ENCODE measurements at places on chromosomes 2 and 18. TPM values are rescaled to one million over a fixed set of nuclear protein-coding genes. Genes with fewer than 3 reads are reported as not detected.

GRCh38 chr2:229920011-229920641 is 1.7 kb downstream of the TRIP12 start:
- H3K27me3 ChIP-seq = no peaks in the 10 kb centered on the region
- peaks cover 20% of the 10 kb centered on the region for H3K36me3 ChIP-seq
- H3K27ac ChIP-seq = peak overlapping the region; percentile 96
- peak; percentile 48 for DNase-seq
- peak overlapping the region; percentile 90 for H3K4me3 ChIP-seq
- peaks cover 45% of the 10 kb centered on the region for H3K4me1 ChIP-seq

DNA sequence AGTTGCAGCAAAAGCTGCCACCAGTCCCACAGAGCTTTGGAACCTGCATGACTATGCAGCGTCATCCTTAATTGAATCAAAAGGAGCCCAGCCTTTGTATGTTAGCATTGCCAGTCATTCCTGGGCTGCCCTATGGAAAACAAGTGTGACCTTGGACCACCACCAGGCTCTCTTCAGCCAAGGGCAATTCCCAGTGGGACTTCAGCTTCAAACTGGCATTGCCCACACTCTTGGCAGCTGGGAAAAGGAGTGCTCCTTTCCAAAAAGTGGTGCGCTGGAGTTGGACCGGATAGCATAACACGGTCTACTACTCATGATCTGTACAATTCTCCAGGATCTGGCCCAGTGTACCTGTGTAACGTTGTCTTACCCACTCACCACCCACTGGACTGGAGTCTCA is 259.5 kb downstream of the MREG start:
- H3K27me3 ChIP-seq = peaks cover 2% of the 10 kb centered on the region
- H3K27ac ChIP-seq = no peak overlapping the region
- H3K36me3 ChIP-seq = no peaks in the 10 kb centered on the region
- H3K4me3 ChIP-seq = no peak overlapping the region
- no peak for DNase-seq
- H3K4me1 ChIP-seq = peaks cover 31% of the 10 kb centered on the region

DNA sequence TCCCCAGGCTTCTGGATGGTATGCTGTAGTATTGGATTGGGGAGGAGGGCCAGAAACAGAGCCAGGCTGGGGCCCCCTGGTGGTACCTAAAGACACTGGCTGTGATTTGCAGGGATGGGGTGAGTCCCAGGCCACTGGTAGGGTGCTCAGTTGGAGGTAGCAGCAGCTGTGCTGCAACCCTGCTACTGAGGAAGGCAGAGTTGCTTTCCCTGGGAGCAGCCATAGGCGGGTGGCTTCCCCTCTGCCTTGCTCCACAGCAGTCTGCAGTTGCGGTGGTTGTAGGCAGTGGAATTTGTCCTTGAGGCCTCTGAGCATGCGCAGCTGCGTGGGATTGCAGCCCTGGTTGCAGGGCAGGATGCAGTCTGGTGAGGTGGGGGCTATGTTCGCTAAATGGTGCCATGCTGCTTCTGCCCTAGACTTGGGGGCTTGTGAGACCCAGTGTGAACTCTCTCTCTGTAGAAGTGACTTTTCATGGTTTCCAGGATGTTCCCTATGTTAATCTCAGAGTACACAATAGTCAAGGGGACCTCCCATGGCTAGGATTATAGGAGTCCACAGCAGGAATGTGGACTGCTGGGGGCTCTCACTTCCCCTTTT is 443.5 kb downstream of the XIRP2 start:
- H3K27ac ChIP-seq = no peak overlapping the region
- H3K27me3 ChIP-seq = peaks cover 3% of the 10 kb centered on the region
- DNase-seq = peak; percentile 6
- no peaks in the 10 kb centered on the region for H3K36me3 ChIP-seq

GRCh38 chr2:16615687-16616615 is 49.7 kb downstream of the CYRIA start:
- H3K36me3 ChIP-seq = no peaks in the 10 kb centered on the region
- DNase-seq = no peak
- peaks cover 20% of the 10 kb centered on the region for H3K27me3 ChIP-seq
- no peaks in the 10 kb centered on the region for H3K4me1 ChIP-seq
- no peak overlapping the region for H3K4me3 ChIP-seq
- H3K27ac ChIP-seq = no peak overlapping the region

- no peak overlapping the region for H3K4me3 ChIP-seq
- no peaks in the 10 kb centered on the region for H3K4me1 ChIP-seq
- no peak overlapping the region for H3K27ac ChIP-seq
- H3K27me3 ChIP-seq = peaks cover 14% of the 10 kb centered on the region
- DNase-seq = peak; percentile 55
These were observed 12.7 kb upstream of the FHOD3 start for GRCh38 chr18:36284671-36285295.

- H3K27ac ChIP-seq = no peak overlapping the region
- H3K36me3 ChIP-seq = no peaks in the 10 kb centered on the region
- H3K4me3 ChIP-seq = no peak overlapping the region
- DNase-seq = no peak
- peaks cover 6% of the 10 kb centered on the region for H3K27me3 ChIP-seq
These were observed 201.3 kb upstream of the APCDD1 start for GRCh38 chr18:10252952-10253705.

GRCh38 chr2:54657664-54658083 is 65.8 kb upstream of the EML6 start:
- H3K27me3 ChIP-seq = no peaks in the 10 kb centered on the region
- no peak overlapping the region for H3K4me3 ChIP-seq
- peaks cover 18% of the 10 kb centered on the region for H3K4me1 ChIP-seq
- peak; percentile 58 for DNase-seq
- peaks cover 39% of the 10 kb centered on the region for H3K36me3 ChIP-seq
- H3K27ac ChIP-seq = peak overlapping the region; percentile 60

DNA sequence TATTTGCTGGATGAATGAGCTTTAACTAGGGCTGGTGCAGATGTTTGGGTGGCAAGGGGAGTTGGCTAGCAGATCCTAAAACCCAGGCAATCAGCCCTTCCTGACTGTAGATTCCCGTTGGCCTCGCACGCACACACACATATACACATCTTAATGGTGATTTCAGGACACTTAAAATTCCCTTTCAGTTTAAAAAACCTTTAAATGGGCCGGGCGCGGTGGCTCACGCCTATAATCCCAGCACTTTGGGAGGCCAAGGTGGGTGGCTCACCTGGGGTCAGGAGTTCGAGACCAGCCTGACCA is 19.5 kb upstream of the MTCL1 start:
- no peak overlapping the region for H3K27ac ChIP-seq
- H3K4me3 ChIP-seq = no peak overlapping the region
- no peaks in the 10 kb centered on the region for H3K27me3 ChIP-seq

GRCh38 chr18:23977719-23978483 is 36.7 kb upstream of the TTC39C start:
- H3K4me1 ChIP-seq = peaks cover 22% of the 10 kb centered on the region
- H3K4me3 ChIP-seq = no peak overlapping the region
- peak overlapping the region; percentile 57 for H3K27ac ChIP-seq
- DNase-seq = peak; percentile 51
- H3K36me3 ChIP-seq = no peaks in the 10 kb centered on the region
- no peaks in the 10 kb centered on the region for H3K27me3 ChIP-seq

DNA sequence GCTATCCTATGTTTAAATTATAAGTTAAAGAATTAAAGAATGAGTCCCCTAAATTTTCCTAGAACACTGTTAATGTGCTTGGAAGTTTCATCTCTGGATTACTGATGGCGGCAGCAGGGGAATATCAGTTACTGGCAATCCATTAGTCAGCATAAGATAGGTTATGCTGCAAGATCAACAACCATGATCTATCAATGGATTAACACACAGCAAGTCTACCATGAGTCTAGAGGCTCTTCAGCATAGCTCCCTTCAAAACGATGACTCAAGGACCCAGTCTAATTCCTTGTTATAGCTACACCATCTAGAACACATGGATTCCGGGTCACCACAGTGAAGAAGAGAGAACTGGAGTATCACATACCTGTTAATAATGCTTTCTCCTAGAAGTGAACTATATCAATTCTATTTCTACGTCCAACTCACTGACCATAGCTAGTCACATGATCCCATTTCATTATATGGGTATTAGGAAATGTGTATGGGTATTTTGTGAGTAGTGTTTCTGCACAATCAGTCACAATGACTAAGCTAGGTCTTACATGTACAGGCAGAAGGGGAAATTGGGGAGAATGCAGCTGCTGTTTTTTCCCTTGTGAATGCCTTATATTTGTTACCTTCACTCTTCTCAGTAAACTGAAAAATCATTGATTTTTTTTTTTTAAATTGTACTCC is 108.3 kb upstream of the MAPRE2 start:
- DNase-seq = no peak
- H3K4me1 ChIP-seq = no peaks in the 10 kb centered on the region
- no peak overlapping the region for H3K4me3 ChIP-seq
- H3K27ac ChIP-seq = no peak overlapping the region
- peaks cover 4% of the 10 kb centered on the region for H3K27me3 ChIP-seq

- no peak for DNase-seq
- H3K4me1 ChIP-seq = no peaks in the 10 kb centered on the region
- no peaks in the 10 kb centered on the region for H3K27me3 ChIP-seq
- peaks cover 17% of the 10 kb centered on the region for H3K36me3 ChIP-seq
These were observed 32.8 kb downstream of the ERLEC1 start for GRCh38 chr2:53819634-53820033.

DNA sequence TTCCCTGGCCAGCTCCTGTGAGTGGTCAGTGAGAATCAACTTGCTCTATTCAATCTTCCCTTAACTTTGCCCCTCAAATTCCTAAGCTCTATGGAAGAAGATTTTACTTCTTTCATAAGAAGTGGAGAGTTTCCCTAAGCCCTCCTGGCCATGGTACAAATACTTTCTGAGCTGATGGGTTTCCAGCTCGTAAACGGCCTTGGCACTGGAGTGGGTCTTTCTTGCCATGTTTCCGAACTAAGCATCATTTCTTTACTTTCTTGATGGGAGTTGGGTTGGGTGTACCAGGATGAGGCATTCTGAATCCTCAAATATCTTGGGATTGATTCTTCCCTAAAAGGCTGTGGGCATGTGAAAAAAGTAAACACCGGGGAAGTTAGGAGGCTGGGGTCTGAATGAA is 72.5 kb downstream of the ACKR3 start:
- no peaks in the 10 kb centered on the region for H3K27me3 ChIP-seq
- no peaks in the 10 kb centered on the region for H3K36me3 ChIP-seq
- H3K4me3 ChIP-seq = no peak overlapping the region
- no peaks in the 10 kb centered on the region for H3K4me1 ChIP-seq
- no peak overlapping the region for H3K27ac ChIP-seq

DNA sequence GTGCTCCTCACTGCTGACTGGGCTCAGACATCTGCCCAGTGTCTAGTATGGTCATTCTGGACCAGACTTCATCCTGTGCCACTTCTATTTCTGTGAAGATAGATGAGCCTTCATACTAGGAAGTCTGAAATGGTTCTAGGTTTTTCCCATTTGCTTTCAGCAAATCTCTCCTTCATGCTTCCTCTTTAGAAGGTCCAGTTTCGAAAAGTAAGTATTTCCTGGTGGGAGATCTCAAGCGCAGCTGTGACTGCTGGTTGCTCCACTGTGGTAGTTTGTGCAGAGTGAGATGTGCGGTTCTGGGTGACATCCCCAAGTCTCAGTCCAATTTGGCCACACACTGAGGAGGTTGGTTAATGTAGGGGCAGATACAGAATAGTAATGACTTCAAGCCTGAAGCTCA is 14.4 kb downstream of the IL36B start:
- no peak overlapping the region for H3K4me3 ChIP-seq
- no peak overlapping the region for H3K27ac ChIP-seq
- no peaks in the 10 kb centered on the region for H3K36me3 ChIP-seq
- DNase-seq = no peak

DNA sequence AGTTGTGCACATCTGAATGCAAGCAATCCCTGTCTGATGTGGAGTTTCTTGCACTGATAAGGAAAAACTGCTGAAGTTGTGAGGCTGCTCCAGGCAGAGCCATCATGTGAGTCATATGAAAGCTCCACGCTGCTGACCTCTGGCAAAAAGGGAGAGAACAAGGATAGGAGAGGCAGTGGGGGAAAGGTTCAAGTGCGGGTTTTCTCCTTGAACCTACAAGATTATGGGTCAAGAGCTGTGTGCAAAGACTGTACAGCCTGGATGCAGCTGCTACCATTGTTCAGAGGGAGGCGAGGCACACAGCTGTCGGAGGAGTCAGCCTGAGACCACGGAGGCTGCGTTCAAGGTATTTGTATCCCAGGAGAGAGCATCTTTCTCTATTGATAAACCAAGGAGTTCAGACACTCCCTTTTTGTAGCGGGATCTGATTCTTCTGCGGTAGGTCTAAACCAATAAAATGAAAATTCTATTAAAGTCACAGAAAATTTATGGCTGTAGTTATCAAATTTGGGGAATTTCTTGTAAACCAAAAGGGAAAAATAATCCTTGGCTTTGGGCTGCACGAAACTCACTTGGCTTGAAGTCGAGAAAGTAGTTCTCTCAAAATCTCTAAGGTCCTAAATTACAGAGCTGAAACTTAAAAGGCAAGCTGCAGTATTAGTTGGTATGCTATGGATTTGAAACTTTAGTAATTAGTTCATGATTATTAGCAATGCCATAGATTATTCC is at the start of gene CDK15:
Gene CDK15, plus strand, starts transcription at position 96 of the 729 bp plus-strand sequence. Its CDS starts 128 bp downstream, at position 224.
- no peak within 1 kb of the TSS for H3K4me3 ChIP-seq
- no peak for DNase-seq
- H3K27me3 ChIP-seq = peaks cover 6% of the 10 kb centered on the region
- H3K4me1 ChIP-seq = no peaks in the 10 kb centered on the region

DNA sequence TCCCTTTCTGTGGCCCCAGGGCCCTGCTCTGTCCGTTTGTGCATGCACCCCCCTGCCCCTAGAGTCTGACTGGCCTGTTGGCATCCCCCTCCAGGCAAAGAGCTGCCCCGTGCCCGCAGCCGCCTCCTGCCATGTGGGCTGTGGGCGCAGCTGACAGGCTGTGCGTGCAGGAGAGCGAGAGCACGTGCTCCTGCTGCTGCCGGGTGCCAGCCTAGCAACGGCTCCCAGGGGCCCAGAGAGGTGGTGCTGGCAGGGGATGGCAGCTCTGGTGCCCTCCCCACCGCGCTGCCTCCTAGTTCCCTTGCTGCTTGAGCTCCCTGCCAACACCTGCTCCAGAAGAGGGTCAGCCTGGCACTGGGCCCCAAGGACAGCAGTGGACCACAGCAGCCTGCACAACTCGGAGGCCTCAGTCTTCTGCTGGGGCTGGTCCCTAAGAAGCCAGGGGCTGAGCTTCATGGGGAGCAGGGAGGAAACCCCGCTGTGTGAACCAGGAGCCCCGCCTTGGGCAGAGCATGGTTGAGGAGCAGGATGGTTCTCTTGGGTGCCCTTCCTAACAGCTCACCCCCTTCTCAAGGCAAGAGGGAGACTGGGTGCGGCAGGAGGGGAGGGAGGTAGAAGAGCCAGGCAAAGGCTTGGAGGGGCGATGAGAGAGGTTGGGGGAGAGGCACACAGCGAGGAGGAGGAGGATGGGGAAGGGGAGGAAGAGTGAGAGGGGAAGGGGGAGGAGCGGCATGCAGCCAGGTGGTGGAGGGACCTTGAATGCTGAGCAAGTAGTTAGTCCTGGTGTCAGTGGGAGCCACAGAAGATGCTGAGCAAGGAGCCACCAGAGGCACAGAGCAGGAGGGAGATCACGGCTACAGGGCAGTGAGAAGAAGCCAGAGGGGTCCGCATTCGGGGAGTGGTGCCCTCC is 23.8 kb upstream of the PTMA start:
- no peaks in the 10 kb centered on the region for H3K36me3 ChIP-seq
- H3K4me1 ChIP-seq = peaks cover 9% of the 10 kb centered on the region
- no peak for DNase-seq
- H3K4me3 ChIP-seq = no peak overlapping the region
- H3K27me3 ChIP-seq = peaks cover 20% of the 10 kb centered on the region

Gene EFR3B
- total RNA-seq = 0.42 TPM

Gene ACTR1B
- total RNA-seq = 103 TPM

Gene FBXO15
- total RNA-seq = 1.2 TPM

Gene FOXI3
- not detected for total RNA-seq

Gene MAP4K4
- total RNA-seq = 131 TPM

Gene NYAP2
- total RNA-seq = not detected

Gene CD207
- total RNA-seq = not detected

Gene KLF11
- 3.1 TPM for total RNA-seq

Gene OTX1
- total RNA-seq = not detected
